Epithelial cell of umbilical artery (primary cell): ENCODE measurements at places on chromosomes 13 and 19. TPM values are rescaled to one million over a fixed set of nuclear protein-coding genes. Genes with fewer than 3 reads are reported as not detected.

The ZFP28 gene
- total RNA-seq: 4.6 and 5.2 TPM in 2 replicates

The ZNF560 gene
- not detected in 2 replicates for total RNA-seq

The CACNG6 gene
- 2.6 and 3.2 TPM in 2 replicates for total RNA-seq

The ELAVL3 gene
- total RNA-seq: not detected in 2 replicates

The LILRA6 gene
- total RNA-seq: under 0.01 TPM in 1 of 2 replicates, not detected in the other

The SLC7A10 gene
- total RNA-seq: not detected in 2 replicates

The ZNF230 gene
- total RNA-seq: 2.9 and 5.3 TPM in 2 replicates

The ZNF441 gene
- 4.5 and 8.7 TPM in 2 replicates for total RNA-seq

The SYT5 gene
- not detected in 2 replicates for total RNA-seq

The EFNA2 gene
- total RNA-seq: 0.97 TPM in 1 of 2 replicates, not detected in the other

The GET3 gene
- total RNA-seq: 89.0 and 108 TPM in 2 replicates

The PTH2 gene
- not detected in 2 replicates for total RNA-seq

The CLDN10 gene
- 2.9 and 4.4 TPM in 2 replicates for total RNA-seq

The ZNF841 gene
- 11.7 and 17.9 TPM in 2 replicates for total RNA-seq

The AMER2 gene
- total RNA-seq: not detected in 2 replicates

The AP1M2 gene
- total RNA-seq: not detected in 2 replicates

The CLEC4M gene
- total RNA-seq: 0.97 TPM in 1 of 2 replicates, not detected in the other
